Mesenteric fat pad (tissue), 1 donor: ENCODE measurements at places on chromosomes 11 and 22. TPM values are rescaled to one million over a fixed set of nuclear protein-coding genes. Genes with fewer than 3 reads are reported as not detected.

The ATF4 gene
- total RNA-seq, result 574 TPM

The APOL1 gene
- total RNA-seq, result 82.3 TPM

GRCh38 chr11:132123449-132123848 is 753.0 kb downstream of the NTM start:
- DNase-seq, result no peak

GRCh38 chr11:72380132-72380503 is 54.2 kb downstream of the CLPB start:
- DNase-seq, result no peak

The LPXN gene
- 17.0 TPM for total RNA-seq
